Stimulated activated CD4-positive, alpha-beta T cell treated with anti-CD3 and anti-CD28 coated beads, Interleukin-2, amount 100 ng/mL, for 24 hours (primary cell): ENCODE measurements at places on chromosomes 12 and 14.

GRCh38 chr14:23568600-23569331 lies 1.2 kb upstream of the AP1G2 start:
- no peak for DNase-seq

DNA sequence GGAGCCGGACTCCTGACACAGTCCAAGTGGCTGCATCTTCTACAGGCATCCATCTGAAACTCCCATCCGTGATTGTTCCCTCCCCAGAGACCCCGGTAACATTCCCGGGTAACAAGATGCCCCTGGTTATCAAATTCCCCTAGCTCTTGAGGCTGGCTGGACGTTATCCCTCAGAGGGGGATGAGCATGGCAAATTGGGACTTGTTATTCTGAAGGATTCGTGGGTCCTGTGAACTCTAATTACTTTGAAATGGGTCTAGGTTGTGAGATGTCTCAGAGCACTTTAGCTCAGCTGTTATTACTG lies 642 bp upstream of the PAN2 start:
- DNase-seq = no peak

- DNase-seq = peak; percentile 19
Observed at GRCh38 chr14:76773188-76773885, 12.1 kb downstream of the VASH1 start.

GRCh38 chr14:29310757-29311156 lies 544.2 kb downstream of the FOXG1 start:
- no peak for DNase-seq

DNA sequence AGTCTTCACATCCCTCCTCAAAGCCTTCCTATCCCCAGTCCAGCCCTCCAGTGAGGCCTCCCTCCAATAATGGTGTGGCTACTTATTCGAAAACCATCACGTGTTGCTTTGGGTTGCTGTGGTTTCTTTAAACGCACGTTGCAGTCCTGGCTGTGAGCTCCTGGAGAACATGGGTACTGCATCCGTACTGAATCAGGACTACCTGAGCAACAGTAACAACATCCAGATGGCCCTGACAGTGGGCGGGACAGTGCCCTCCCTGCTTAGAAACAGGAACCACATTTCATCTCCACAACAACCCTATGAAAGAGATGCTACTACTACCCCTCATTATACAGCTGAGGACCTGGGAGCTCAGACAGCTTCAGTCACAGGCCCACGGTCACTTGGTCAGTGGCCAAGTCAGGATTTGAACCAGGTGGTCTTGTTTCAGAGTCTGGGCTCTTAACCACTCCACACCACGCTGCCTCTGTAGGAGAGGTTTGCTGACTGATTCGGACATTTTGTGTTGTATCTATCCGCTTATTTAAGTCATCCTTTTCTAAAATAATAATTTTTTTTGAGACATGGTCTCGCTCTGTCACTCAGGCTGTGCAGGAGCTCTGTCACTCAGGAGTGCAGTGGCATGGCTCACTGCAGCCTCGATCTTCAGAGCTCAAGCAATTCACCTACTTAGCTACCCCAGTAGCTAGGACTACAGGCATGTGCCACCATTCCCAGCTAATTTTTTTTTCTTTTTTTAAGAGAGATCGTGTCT lies 104.8 kb downstream of the DPF3 start:
- DNase-seq = no peak

DNA sequence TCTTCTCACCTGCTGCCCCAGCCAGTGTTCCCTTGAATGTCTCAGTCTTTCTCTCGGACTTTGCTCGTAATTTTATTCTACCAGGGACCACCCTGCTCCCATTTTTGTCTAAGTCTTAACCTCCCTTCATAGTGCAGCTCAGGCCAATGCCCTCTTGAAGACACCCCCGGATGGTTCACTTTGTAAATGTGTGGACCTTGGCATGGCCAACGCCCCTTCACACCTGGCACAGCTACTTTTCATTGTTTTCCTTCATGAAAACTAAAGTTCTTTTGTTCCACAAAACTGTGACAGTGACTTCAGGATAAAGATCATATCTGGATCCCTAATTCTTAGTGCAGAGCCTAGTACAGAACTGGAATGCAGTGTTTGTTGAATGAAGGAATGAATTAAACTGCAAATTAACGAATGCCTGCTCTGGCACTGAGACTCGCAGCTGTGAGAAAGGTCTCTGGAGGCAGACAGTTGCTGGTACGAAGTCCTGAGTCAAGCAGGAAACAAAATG lies 3.5 kb upstream of the RNASE4 start:
- DNase-seq = no peak

- no peak for DNase-seq
Observed at GRCh38 chr12:70635755-70636154, 1.5 kb downstream of the PTPRB start.

DNA sequence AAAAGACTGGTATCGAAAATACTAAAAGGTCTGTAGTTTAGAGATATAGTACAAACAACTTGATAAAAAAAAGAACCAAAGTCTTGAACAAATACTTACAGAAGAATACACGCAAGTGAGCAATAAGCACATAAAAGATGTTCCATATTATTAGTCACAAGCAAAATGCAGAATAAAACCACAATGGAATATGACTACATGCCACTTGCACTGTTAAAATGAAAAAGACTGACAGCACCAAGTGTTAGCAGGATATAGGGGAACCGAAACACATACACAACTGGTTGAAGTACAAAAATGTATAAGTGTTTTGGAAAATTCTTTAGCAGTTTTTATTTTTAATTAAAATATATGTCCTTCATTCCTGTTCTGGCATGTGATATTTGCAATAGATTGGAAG lies 3.6 kb downstream of the CLEC2A start:
- no peak for DNase-seq

DNA sequence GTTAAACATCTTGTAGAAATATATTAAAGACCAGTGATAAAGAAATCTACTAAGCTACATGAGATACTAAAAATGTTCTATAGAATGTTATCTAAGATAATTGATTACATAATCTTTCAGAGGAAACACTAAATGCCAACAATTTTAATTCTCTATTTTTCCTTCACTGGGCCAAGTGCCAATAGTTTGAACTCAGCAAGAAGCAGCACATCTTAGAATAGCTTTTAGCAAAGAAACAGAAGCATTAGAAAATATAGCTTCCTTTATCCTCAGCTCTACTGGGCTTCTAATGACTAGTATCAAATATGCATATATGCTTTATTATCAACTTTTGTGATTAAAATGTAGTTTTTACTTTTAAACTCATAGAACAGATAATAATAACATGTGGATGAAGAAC lies 461.4 kb upstream of the USP15 start:
- no peak for DNase-seq

- DNase-seq = no peak
Observed at GRCh38 chr12:32532951-32533350, 133.6 kb downstream of the FGD4 start.

GRCh38 chr12:112734859-112735695 lies 56.5 kb upstream of the RPH3A start:
- no peak for DNase-seq

DNA sequence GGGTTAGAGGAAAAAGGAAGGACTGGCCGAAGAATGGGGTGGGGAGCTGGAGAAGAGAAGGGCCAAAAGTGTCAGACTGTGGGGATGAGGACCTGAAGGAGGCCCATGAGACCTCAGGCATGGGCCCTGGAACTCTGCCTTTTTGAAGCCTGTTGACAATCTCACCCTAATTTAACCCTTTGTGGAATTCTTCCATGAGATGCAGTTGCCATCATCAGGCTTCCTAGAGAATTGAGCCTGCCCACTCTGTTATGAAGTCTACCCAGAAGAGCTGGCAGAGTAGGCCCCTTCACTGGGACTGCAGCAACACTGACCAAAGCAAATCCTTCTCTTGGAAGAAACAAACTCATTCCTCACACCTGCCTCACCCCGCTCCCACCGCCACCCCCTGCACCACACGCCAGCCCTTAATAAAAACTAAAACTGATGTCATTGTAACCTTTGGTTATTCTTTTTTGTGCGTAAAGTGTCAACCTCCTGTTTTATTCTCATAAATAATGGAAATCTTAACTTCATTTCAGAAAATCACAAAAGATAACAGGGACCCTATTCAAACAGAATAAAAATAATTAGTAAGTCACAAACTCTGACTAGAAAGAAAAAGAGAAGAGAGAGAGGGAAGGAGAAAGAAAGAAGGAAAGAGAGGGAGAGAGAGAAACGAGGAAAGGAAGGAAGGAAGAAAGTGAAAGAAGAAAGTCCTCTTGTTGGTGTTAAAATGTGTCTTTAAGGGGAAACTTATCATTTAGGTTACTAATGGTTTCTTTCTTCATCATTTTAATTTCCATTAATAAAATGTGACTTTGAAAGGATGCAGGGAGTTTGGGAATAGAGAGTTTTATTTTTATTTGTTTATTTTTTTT lies 61.3 kb downstream of the CRADD start:
- DNase-seq = no peak

DNA sequence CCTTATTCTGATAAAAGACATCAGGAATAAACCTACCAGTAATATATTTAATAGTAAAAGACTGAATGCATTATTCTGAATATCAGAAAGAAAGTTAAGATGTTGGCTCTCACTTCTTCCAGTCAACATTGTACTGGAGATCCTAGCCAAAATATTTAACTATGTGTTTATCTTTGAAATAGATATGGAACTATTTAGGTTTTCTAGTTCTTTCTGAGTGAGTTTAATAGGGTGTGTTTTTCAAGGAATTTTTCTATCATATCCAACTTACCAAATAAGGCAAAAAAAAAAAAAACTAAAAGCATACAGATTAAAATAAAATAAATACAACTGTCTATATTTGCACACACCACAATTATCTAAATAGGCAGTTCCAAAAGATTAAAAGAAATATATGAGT lies 478.9 kb upstream of the LMO3 start:
- no peak for DNase-seq

DNA sequence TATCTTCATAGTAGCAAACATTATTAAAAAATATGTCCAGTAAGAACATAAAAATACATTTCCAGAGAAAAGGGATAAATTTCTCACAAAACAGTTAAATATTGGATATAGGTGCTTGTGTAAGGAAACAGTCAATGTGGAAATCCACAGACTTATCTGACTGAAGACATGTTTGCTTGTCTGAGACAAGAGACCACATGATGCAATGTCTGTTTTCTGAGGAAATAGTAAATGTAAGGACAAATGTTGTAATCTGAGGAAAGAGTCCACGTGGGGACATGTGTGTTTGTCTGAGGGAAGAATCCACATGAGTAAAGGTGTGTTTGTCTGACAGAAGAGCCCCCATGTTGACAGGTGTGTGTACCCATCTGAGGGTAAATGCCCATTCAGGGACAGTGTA lies 1093.2 kb downstream of the TMEM121 start:
- DNase-seq = no peak

DNA sequence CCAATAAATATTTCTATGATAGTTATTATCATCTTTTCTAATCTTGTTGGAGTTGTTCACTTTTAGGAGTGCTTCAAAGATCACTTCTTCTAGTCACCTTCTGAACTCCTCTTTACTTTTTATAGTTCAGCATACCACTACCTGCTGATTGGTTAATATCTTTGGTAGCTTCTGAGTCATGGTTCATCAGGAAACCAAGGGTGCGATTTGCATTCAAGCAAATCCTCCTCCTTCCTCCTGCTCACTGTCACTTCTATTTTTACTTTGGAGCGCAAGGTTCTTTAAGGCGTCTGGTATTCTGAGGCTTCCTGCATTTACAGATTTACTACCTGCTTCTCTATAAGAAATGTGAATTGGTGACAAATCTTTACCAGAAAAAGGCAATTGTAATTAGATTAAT lies 24.0 kb downstream of the SYT1 start:
- DNase-seq = no peak

DNA sequence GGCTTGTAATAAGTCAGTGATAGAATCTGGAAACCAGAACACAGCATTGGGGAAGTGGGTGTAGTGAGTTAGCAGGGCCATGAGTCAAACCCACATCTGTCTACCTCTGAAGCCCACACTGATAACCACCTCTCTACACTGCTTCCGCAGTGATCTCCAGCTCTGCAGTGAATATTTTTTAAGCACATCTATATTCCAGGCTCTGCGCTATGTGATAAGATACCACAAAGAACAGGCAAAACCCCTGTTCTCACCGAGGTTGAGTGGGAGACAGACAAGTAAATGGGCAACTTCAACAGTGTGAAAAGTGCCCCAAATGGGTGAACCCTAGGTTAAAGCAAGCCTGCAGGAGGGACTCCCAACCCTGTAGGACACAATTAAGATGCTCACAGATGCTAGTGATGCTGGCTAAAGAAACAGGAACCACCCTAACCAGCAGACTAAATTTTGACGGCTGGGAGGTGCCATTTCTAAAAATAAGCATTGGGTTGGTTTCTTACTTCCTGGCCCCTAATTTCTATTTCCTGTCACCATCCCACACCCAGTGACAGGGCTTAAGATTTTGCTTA lies 375.0 kb downstream of the DPF3 start:
- peak; percentile 42 for DNase-seq

GRCh38 chr14:58671436-58671835 lies 33.7 kb downstream of the DACT1 start:
- no peak for DNase-seq

GRCh38 chr12:118319627-118320026 lies 53.1 kb downstream of the TAOK3 start:
- DNase-seq = no peak

GRCh38 chr14:22506378-22506710 lies 82.7 kb downstream of the DAD1 start:
- DNase-seq = no peak

DNA sequence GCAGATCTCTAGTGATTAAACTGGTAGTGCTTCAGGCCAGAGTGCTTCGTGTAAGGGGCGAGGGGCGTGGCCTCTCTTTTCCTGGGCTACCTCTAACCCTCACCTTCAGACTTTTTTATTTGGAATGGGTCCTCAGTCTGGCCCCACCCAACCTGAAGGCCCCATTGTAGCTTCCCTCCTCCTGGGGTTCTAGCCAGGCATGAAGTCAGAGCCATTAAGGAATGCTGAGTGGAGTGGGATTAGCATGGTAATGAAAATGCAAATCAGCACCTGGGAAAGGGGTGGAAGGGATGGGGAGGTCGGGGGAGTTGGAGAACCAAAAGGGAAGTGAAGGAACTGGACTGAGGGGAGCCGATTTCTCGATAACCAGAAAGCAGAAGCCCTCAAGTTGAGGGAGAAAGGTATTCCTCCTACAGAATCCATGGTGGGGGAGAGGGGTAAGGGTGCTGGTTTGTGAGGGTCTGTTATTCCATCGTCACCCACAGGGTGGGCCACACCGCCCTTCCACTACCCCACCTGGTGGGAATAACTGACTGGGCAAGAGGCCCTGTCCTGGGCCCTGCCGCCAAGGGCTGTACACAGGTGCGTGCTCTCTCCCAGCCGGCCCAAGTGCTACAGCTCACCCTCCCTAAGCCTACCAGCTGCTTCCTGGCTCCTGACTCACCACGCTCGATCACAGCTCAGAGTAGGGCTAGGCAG lies 14.1 kb downstream of the ZFHX2 start:
- DNase-seq = no peak

DNA sequence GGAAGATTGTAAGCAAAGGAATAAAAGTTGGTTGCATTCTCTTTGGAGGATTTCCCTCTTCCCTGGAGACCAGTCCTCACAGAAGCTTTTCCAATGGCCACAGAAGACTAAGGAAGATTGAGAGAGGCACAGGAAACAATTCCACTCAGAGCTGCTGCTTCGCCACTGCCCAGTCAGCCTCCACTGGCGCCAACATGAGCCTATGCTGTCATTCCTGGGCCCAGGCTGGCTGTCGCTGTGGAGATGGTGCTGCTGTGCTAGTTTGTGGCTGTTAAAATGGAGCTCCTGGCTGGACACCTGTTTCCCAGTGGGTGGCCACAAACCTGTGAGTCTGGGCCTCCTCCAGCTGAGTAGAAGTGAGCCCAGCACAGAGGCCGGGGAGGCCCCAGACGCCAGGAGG lies 6.6 kb downstream of the P2RX7 start:
- DNase-seq = no peak
